ENCODE measurements at places on chromosomes 5 and 9.

GRCh38 chr9:124725068-124725452 is 46.1 kb downstream of the NR6A1 start:
- DNase-seq = no peak

DNA sequence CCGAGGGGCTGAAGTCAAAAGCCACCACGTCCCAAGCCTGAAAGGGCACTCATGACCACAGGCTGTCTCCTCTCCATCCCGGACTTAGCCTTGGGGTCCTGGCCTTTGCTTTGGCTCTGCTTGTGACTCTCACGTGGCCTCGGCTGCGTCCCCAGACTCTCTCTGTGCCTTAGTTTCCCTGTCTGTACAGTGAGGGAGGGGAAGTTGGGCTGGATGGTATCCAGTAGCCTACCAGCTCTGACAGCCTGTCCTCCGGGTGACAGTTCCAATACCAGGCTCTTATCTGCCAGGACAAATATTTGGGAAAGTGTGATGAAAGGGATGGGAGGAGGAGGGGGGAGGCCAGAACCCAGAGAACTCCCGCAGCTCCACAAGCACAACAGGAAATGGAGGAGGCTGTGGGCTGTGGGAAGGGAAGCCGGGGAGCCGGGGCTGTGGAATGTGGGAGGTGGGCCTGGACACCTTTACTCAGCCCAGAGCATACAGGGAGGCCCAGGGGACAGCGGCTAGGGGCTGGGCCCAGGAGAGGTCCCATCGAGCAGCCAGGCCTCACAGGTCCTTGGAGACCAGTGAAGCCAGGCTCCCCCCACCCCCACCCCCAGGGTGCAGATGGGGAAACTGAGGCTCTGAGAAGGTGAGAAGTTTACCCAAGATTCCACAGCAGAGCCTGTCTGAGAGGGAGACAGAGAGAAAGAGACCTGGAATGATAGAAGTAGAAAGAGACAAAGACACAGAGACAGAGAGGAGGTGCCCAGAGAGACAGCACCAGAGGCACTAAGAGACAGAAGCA is 18.3 kb downstream of the PDGFRB start:
- DNase-seq = no peak

DNA sequence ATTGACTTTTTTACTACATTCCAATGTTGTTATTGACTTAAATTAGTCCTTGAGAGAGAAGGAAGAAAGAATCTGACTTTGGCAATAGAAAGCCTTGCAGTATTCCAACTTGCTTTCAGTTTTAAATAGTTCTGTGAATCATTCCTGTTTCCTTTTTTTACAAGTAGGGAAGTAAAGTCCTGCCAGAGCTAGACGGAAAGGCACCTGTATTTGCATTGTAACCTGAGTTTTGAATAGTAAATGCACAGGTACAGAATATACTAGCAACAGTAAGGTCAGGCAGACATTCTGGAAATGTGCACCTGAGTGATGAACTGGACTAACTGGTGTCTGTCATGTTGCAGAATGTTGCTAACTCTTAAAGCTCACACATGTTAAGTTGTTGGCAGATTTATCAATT is 100.9 kb downstream of the PRKACG start:
- DNase-seq = no peak

DNA sequence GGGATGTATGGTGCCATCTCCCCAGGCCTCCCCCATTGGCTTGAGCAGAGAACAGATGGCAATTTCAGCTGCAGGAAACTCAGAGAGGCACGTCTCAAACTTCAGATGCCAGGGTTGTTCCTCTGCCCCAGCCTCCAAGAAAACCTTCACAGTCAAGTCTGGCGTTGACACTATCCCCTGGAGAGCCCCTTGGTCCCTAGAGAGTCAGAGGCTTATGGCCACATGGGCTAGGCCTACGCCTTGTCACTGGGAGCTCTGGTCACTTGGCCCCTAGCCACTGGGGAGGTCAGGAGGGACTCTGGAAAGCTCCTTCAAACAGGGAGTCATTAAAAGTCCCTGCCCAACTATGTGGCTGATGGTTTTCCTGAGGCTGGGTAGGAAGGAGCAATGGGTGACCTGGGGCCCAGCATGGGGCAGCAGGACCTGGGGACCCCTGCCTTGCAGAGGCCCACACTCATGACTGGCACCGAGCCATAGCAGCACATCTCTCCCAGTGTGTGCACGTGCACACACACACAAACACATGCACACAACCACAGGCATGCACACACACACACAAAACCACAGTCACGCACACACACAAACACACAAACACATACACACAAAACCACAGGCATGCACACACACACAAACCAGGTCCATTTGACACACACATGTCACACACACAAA is 144.2 kb downstream of the GADD45G start:
- no peak for DNase-seq

DNA sequence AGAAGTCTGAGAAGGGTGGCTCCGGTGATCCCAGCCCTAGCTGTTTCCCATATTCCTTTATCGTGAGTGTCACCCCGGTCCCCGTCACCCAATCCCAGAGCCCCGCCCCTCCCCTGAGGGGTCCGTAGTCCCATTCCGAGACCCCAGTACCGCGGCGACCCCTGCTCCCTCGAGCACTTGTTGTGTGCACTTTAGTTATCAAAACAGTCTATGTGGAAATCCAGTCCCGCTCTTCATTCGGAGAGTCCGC is 223 bp downstream of the LRSAM1 start:
- no peak for DNase-seq

GRCh38 chr5:162160401-162160800 is 92.8 kb downstream of the GABRG2 start:
- no peak for DNase-seq

DNA sequence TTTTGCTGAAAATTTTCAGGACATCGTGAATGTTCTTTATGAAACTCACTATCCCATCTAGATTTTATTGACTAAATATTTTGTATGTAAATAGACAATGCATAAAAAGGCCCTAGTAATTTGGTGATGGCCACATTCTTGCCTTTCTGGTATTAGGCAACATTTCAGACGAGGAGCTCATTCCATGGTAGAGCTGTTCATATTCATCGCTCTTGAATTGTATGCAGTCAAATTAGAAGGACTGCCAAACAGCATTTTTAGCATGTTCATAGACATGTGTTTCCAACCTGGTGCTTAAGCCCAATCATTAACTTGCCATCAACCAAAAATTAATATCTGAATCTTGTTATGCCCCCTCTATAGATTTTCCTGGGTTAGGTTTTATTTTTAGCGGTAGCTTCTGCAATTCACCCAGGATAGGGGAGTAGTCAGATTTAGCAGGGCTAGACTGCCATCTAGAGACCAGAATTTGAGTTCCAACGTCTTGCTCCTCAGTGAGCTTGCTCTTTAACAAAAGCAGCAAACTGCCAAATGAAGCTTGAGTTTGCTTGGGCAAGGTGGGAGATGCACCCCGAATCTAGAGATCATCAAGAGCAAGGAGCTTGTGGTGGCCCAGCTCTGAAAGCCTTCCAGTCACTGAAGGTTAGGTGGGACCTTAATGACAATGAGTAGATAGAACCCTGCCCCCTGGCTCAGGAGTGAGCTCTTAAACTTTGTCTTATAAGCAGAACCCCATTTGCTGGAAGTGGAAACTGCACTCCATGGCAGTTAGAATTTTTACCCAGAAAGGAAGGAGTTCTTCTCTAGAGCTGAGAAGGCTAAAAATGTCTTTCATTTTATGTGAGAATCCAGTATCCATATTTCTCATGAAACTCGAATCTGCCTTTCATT is 456.2 kb downstream of the RASEF start:
- DNase-seq = peak; percentile 5
